ENCODE measurements at places on chromosomes 4 and X. TPM values are rescaled to one million over a fixed set of nuclear protein-coding genes. Genes with fewer than 3 reads are reported as not detected.

GRCh38 chr4:184261246-184261645 is 43.6 kb upstream of the ENPP6 start:
- no peak for DNase-seq

GRCh38 chr4:76341063-76341462 is 34.5 kb downstream of the STBD1 start:
- no peak for DNase-seq

The MAGIX gene
- polyA plus RNA-seq, result 4.3 TPM

The MAGEA2B gene
- polyA plus RNA-seq, result not detected
